ENCODE measurements at places on chromosomes 3 and 15. TPM values are rescaled to one million over a fixed set of nuclear protein-coding genes. Genes with fewer than 3 reads are reported as not detected.

IL17RB gene
- total RNA-seq = 0.96 TPM

MAP6D1 gene
- total RNA-seq = 6.3 TPM

IMPG2 gene
- not detected for total RNA-seq

CTXND1 gene
- 0.02 TPM for total RNA-seq

DAZL gene
- total RNA-seq = not detected

P4HTM gene
- 14.5 TPM for total RNA-seq

FBLN2 gene
- 2.1 TPM for total RNA-seq

ADAMTS9 gene
- 0.58 TPM for total RNA-seq

UROC1 gene
- total RNA-seq = not detected

DUOXA1 gene
- 0.10 TPM for total RNA-seq

STXBP5L gene
- total RNA-seq = not detected
